Activated T-helper 1 cell treated with anti-CD3 and anti-CD28 coated beads, Interleukin-12 subunit alpha, Interleukin-12 subunit beta, Interleukin-2, Interleukin-4 antibody, amounts not matched to agents 30 ng/mL and 10 ng/mL and 1 ng/mL, durations not matched to agents 14 hours and 24 hours and 36 hours (primary cell): ENCODE measurements at places on chromosomes 4 and X. TPM values are rescaled to one million over a fixed set of nuclear protein-coding genes. Genes with fewer than 3 reads are reported as not detected.

AIFM1 gene
- 46.0 and 50.2 TPM in 2 replicates for total RNA-seq

GAGE12E gene
- not detected in 2 replicates for total RNA-seq

MAGEE1 gene
- total RNA-seq = 1.8 and 1.9 TPM in 2 replicates

SCFD2 gene
- total RNA-seq = 39.4 and 40.5 TPM in 2 replicates

ZDHHC15 gene
- 0.24 TPM in 1 of 2 replicates, not detected in the other for total RNA-seq

CFI gene
- 0.10 TPM in 1 of 2 replicates, not detected in the other for total RNA-seq

RNF128 gene
- not detected in 2 replicates for total RNA-seq

MAGEB1 gene
- not detected in 2 replicates for total RNA-seq

FRG2 gene
- not detected in 2 replicates for total RNA-seq

ERCC6L gene
- total RNA-seq = 7.4 and 7.5 TPM in 2 replicates
